Mesenchymal stem cell (in vitro differentiated cells and primary cell): ENCODE measurements at places on chromosomes 12 and 14.

DNA sequence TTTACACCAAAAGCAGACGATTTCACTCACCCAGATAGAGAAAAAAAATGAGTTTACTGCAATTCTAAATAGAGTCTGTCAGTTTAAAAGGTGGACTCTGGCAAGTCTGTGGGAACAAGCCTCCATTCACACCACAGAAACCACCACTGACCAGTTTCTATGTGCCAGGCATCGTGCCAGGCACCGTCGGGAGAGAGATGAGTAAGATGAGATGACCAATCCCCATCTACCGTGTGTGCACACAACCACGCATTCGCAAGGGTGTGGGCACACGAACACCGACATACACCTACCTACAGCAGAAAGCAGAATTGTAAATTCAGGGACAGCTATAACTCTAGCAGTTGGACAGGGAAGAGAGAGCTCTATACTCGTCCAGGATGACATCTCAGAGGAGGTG, 58.3 kb downstream of the PRIMA1 start:
- no peak for DNase-seq

DNA sequence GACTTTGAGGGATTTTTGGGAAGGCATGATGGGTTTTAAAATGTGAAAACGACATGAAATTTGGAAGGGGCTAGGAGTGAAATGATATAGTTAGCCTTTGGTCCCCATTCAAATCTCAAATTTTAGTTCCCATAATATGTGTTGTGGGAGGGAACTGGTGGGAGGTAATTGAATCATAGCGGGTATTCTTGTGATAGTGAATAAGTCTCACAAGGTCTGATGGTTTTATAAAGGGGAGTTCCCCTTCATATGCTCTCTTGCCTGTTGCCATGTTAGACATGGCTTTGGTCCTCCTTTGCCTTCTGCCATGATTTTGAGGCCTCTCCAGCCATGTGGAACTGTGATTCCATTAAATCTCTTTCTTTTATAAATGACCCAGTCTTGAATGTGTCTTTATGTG, 72.8 kb downstream of the SLC16A7 start:
- no peak for DNase-seq

DNA sequence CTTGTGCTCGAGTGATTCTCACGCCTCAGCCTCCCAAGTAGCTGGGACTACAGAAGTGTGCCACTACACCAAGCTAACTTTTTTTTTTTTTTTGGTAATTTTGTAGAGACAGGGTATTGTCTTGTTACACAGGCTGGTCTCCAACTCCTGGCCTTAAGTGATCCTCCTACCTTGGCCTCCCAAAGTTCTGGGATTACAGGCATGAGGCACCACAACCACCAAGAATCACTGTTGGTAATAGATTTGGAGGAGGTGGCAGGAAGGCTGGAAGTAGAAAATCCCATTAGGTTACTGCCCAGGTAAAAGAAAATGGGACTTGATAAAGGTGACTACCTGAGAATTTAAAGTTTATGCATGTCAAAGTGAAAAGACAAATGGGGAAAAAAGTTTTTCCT, 1.4 kb upstream of the CDCA4 start:
- no peak for DNase-seq

DNA sequence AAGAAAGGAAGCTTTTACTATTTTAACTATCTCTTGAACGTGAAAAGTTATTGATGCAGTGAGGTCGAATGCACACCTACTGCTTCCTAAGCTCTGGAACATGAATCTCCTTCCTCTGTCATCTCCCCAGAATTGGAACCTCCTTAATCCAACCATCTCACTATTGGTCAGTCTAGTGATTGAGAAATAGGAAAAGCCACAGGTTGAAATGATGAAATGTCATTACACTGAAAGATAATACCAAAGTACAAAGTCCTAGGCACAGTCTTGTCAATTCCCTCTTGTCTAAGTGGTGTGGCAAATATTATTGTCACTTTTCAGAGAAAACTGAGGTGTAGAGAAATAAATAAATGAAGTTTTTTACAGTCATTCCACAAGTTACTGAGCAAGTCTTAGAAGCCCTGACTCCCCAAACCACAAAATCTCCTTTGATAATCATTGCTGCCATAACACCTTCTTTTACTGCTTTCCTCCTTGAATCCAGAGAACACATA, 19.5 kb upstream of the HIGD1C start:
- DNase-seq, result no peak

DNA sequence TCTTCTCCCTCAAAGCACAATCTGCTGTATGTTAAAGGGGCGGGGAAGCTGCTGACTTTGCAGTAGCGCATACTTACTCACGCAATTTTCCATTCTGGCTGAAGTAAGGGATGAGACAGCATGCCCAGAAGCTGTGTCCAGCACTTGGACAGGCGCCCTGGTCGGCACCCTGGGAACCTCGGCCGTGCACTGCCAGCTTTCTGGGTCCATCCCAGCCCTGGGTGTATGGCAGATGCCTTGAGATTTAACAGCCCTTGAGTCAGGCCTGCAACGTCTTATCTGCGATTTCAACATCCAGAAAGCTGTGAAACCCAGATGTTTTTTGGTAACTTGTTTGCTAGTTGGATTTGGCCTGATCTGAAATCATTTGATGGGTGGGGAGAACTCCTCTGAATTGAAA, 16.1 kb downstream of the EML1 start:
- DNase-seq, result peak; percentile 28

GRCh38 chr12:130016986-130017385, 113.2 kb upstream of the TMEM132D start:
- DNase-seq, result no peak

DNA sequence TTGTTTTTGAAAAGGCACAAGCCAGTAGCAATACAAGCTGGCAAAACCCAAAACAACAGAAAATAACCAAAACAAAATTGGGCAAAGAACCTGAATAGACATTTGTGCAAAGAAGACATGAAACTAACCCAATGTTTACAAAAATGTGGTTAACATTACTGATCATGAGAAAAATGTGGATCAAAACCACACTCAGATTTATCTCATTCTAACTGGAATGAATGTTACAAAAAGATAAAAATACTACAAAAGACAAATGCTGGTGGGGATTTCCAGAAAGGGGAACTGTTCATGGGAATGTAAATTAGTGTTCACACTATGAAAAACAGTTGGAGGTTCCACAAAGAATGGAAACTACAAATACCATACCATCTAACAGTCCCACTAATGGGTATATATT, 26.6 kb downstream of the ASCL4 start:
- DNase-seq, result no peak

GRCh38 chr12:53324113-53324778, 2.8 kb upstream of the AAAS start:
- DNase-seq, result peak; percentile 26

DNA sequence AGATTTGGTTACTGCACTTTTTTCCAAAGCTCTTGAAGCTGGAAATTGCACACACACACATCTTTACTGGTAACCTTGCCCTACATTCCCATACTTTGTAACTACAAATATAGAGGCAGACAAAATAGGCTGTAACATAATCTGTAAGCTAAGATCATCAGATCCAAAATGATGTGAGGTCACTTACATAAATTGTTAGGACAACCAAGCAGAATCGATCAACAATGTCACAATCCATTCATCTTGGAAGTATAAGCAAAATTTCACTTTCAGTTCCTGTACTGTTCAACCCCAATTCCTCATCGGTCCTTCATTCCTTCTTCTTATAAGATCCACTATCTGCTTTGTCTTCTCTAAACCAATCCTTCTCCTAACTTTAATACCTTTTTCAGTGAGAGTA, 72.6 kb downstream of the EPS8 start:
- DNase-seq, result no peak
